HS-5 (cell line): ENCODE measurements at places on chromosomes 13 and 19.

GRCh38 chr19:47681936-47682335 is 31.3 kb upstream of the EHD2 start:
- DNase-seq, result no peak

- no peak for DNase-seq
Measured at GRCh38 chr13:111318386-111318785, 2.1 kb upstream of the TEX29 start.

DNA sequence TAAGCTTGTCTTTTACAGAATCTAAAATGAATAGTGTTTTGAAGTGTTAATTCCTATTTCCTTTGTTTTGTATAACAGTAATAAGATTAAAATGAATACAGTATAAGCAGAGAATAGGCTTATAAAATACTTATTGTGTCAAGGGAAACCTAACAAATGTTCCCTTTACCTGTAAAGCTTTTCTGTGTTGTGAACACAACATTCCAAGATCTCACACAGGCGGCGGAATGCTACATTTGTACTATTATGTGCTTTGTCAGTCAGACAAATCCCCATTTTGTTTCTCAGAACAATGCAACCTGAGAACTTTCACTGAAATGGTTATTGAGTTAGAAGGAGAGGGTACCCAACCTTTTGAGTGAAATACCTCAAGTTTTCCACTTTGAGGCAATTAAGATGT is 1170.3 kb downstream of the OLFM4 start:
- DNase-seq, result no peak

- no peak for DNase-seq
Measured at GRCh38 chr19:21092109-21092508, 10.1 kb downstream of the ZNF714 start.

GRCh38 chr19:13098277-13099072 is 4.2 kb downstream of the LYL1 start:
- DNase-seq, result no peak

DNA sequence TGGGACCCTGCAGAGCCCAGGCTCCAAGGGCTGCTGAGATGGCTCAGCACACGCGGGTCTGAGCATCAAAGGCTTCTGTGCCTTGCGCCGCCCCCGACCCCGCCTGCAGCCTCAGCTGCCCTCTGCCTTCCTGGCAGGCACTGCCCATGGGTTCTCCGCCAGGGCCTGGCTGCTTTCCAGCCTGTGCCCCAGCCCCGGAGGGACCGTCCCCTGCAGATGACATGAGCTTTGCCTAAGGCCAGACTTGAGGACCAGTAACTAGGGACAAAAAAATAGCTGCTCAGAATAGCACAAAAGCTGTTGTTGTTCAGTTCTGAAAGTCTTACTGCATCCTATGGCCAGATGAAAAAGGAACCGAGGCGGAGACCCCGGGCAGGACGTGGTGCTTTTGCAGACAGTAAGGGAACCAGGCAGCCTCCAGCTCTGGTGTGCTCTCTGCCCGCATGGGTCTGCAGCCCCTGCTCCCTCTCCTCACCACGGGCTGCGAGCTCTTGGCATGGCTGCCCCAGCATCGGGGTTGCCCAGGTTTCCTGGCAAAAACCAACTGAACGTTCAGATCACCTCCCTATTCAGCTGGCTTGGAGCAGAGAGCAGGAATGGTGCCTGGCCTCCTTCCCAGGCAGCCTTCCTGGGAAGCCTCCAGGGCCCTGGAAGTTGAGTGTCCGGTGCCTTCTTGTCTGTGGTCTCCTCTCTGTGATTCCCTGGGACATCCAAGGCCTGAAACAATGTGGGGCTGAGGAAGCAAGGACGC is 12.5 kb upstream of the CFAP97D2 start:
- DNase-seq, result no peak

- no peak for DNase-seq
Measured at GRCh38 chr13:40292108-40292507, 374.3 kb downstream of the FOXO1 start.

- no peak for DNase-seq
Measured at GRCh38 chr13:94609196-94609595, 7.5 kb downstream of the GPR180 start.

GRCh38 chr19:33124207-33125098 is 7.5 kb upstream of the WDR88 start:
- no peak for DNase-seq

DNA sequence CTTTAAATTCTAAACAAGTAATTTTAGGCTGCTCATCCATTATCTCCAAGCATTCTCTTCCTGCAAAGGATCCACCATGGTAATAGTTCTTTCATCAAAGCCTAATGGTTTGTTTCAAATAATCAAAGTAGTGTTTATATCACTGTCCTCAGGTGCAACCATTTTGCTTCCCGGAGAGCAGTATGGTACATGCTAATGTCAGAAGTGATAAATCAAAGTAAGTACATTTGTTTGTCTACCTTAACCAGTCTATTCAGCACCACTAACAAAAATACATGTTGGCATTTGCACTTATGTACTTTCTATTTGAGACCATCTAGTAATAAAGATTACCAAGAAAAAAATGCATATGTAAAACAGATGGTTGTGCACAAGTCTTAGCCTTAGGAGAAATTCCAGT is 37.5 kb downstream of the DACH1 start:
- DNase-seq, result no peak

DNA sequence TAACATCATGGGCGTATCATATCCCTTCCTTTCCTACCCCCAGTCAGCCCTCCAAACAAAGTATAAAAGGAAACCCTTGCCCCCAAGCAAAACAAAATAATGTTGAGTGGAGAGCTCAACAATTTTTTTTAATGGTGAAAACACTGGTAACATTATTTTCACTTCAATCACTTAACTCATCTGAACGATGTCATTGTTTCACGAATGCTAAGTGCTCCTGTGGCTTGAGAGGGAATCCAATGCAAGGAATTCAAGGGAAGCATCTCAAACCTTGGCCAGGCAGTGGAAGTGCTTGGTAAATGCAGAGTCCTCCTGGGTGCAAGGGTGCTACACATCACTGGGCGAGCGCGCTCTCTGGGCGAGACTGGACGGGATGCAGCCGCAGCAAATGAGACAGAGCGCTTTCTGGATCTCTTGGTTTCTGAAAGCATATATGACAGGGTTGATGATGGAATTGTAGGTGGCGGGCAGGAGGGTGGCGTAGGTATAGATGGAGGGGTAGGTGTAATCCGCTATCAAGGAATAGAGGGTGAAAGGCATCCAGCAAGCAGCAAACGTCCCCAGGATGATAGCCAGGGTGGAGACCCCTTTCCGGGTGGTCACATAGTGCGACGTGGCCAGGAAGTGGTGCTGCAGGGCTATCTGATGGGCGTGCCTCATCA is 2.0 kb downstream of the GPR12 start:
- no peak for DNase-seq

DNA sequence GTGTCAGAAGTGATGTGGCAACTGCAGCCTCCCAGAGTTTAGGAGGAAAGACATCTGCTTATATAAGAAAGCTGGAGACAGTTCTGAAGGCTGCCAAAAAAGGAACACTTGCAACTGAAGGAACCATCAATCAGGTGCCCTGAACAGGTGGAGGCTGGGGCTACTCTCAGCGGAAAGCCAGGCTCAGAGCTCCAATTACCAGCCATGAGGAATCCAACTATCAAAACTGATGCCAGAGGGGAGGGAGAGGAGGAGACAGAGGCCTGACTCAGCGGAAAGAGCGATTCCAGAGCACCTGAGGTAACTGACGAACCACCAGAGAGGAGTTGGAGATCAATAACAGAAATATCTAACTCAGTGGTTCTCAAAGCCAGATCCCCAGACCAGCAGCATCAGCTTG is 24.3 kb downstream of the LEUTX start:
- DNase-seq, result no peak

DNA sequence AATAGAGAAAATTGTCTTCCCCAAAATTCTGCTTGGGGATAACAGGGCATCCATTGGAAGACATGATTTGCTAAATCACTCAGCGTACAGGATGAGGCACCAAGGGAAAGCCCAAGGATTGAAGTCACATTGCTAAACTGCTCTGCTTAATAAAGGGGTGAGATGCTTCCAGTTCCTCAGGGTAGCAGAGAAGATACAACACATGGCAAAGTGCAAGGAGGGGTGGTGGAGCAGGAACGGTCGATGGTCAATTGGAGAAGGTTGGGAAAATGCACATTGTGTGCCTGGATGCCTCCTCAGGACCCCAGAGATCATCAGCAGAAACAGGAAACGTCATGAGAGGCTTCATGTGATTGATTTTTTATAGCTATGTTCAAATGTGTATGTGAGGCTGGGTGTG is 116.3 kb upstream of the SOX1 start:
- no peak for DNase-seq

DNA sequence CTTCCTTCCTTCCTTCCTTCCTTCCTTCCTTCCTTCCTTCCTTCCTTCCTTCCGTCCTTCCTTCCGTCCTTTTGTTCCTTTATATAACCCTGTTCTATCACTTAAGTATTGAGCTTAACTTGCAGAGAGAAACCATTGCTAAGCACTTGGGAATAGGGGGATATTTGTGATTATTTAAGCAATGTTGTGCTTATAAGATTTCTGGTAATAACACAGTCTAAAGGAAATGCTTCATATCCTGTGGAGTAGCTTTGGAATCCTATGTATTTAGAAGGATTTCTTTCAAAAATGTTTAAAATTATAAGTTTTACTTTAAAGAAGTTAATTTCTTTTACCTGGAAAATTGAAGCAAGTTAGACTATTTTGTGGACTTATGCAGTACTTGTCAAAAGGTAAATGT is 209.8 kb downstream of the PCCA start:
- no peak for DNase-seq

DNA sequence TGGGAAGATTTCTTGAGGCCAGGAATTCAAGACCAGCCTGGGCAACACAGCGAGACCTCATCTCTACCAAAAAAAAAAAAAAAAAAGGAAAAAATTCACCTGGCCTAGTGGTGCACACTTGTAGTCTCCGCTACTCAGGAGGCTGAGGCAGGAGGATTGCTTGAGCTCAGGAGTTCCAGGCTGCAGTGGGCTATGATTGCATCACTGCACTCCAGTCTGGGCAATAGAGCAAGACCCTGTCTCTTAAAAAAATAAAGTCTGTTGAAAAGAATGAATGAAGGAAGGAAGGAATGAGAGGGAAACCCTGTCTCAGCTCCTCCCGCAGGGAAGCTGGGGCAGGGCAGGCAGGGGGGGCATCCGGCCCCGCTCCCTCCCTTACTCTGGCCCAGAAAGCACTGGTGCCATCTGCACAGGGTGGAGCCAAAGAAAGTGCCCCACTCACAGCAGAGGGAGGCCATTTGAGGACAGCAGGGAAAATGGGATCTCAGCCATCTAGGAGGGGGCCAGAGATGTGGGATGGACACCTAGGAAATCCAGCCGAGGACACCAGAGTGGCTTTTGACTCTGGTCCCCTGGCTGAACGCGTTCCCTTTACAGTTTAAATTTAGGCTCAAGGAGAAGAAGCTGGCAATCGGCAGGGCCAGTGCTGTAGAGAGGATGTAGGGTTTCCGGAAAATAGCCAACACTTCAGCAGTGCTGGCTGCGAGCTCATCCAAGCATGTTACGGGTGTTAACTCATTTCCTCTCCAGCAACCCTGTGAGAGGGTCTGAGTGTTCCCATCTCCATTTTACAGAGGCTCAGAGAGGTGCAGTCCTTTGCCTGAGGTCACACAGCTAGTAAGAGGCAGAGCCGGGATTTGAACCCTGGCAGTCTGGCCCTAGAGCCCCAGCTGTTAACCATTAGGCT is 3.6 kb upstream of the HPN start:
- DNase-seq, result no peak

GRCh38 chr13:58884353-58885209 is 1253.0 kb downstream of the PCDH17 start:
- DNase-seq, result no peak

GRCh38 chr13:33180122-33180804 is 105.3 kb downstream of the STARD13 start:
- no peak for DNase-seq

DNA sequence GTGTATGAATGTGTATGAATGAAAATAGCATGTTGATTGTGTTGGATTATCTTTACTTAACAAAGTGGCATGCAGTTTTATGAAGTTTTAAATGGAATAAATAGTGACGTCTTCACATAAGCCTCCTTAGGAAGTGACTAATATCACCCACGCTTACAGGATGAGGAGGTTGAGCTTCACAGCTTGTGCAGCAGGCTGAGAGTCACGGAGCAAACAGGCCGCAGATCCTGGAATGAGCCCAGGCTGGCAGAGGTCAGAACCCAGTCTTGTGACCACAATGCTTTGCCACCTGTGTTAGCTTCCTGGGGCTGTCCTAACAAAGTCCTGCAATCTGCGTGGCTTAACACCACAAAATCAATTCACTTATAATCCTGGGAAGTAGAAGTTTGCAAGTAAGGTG is 20.8 kb downstream of the LAIR2 start:
- DNase-seq, result peak; percentile 85

DNA sequence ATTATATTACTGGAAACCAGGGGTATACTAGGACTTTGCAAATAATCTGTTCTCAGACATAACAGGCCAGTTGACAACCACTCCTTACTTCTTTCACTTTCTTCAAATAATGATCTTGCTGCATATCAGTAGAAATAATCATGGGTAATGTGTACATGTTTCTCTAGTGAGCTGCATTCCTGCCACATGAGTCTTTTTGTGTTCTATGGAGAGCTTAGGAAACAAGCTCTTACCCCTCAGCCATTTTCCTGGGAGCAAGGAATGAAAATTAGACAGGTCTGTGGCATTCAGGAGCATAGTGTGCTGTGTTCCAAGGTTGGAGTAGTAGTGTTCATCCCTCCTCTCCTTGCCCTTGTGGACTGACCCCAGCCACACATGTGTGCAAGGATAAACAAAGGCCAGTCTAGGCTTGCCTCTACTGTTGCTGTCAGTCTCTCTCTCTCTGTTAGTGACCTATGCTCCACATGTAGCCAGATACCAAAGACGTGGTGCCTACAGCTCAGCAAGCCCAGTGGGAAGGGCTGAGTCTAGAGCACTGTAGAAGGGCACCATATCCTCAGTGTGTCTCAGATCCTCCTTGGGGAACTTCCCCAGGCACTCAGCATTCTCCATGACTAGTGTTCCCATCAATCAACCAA is 11.5 kb upstream of the OXGR1 start:
- DNase-seq, result no peak

- no peak for DNase-seq
Measured at GRCh38 chr13:112574416-112574815, 13.5 kb downstream of the TUBGCP3 start.

DNA sequence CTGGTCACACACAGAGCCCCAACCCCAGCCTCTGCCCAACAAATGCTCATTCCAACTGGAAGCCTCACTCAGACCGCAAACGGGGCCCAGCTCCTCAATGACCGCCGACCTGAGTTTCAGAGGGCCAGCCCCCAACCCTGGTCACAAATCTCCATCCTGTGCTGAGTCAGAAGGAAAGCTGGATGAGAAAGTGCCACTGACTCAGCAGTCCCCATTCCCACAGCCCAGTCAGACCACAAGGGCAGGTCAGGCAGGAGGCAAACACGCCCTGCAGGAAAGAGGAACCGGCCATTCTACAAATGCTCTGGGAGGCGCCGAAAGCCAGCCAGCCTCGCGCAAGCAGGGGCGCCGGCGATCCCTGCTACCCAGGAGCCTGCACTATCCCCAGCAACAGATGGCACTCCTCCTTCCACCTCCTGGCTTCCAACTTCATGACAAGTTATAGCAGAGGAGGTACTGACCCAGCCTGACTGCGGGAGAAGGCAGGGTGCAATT is 14.1 kb upstream of the PRKD2 start:
- DNase-seq, result no peak
